Hematopoietic multipotent progenitor cell treated with erythropoietin and hydrocortisone succinate and interleukin-3 and kit ligand, for 6 days (in vitro differentiated cells): ENCODE measurements at places on chromosomes 11 and 22.
A peak's percentile ranks its signal among the peaks of the same experiment; 100 is the strongest.

DNA sequence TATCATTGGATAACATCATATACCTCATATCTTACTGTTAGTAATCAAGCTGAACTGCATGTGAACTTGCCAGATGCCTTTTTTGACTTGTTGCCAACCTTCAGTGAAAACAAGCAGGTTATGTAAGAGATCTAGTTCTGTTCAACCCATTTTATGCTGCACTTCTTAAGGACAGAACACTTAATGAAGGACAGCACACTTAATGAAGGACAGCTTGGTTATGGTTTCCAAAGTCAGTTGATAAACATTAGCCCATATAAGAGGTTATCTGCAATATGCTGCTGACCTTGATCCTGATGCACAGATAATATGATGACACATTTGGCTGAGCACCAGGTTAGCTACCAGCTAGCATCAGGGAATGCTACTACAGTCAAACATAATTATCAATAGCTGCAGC is 358.7 kb upstream of the PDGFD start:
- DNase-seq = no peak

DNA sequence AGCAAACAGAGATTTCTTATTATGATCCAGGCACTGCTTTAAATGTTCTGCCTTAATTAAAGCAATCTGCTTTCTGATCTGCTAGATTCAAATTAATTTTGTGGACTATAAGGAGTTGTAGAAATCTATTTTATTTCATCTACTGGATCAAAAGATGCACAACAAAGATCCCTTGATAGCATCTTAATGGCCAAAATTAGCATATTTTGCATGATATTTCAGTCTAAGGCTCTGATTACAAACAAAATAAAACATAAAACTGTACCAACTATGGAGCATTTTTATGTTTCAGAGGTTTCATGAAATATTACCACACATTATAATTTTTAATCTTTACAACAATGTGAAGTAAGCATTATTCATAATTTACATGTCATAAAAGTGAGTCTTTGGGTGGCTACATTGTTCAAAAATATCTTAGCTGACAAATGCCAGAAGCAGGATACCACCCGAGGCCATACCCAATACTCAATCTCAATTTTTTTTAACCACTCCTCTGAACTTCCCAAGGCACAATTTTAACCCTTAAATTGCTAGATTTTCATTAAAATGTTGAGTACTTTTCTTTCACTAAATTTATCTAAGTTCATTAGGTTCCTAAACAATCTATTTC is 929.5 kb downstream of the KCNA4 start:
- DNase-seq = no peak

DNA sequence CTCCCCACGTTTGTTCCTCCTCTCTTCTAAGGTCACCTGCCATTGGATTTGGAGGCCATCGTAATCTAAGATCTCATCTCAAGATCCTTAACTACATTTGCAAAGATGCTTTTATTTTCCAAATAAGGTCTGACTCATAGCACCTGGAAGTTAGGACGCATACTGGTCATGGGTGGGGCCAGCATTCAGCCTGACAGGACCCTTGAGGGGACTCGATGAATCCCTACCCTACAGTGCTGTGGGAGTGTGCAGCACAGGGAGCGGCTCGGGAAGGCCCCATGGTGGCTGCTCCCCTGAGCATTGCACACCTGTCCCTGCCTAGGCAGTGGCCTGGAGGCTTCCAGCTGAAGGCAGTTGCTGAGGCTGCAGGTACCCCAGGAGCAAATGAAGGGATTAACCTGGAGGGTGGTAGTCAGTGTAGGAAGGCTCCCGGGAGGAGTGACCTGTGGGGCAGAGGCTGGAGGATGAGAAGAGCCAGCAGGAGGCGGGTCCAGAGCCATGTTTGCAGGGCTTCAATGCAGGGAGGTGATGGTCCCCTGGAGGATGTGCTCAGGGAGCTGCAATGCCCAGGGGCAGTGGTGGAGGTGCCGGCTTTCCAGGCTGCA is 362.2 kb downstream of the CTTN start:
- DNase-seq = no peak

DNA sequence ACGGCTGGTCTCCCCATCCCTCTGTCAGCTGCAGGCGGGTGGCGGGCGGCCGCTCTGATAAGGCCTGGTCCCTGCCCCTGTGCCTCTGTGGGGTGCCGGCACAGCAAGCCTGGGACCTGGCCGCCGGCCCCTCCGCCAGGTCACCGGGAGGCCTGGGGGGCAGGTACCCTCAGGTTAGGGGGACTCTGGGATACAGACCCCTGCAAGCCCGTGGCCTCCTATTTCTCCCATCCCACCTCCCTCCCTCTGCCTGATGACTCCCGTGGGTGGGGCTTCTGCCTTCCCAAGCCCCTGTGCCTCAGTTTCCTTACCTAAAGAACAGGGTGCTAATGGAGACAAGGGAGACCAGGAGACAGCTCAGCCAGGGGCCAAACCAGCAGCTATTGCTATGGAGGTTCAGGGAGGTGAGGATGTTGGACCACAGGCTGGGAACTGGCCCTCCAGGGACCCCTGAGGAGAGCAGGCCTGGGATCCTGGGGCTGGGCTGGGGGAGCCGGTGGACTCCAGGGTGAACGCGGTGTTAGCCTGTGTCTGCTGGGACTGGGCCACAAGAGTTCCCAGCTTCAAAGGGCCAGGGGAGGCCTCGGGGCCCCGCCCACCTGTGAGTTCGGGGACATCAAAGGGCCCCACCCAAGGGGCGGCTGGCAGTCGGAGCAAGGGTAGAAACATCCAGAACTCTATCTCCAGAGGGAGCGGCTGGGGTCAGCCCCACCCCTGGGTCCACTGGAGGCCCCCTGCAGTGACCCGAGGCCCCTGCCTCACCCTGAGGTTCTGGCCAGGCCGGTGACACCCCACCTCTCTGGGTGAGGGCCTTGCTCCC is 32.0 kb upstream of the TH start:
- no peak for DNase-seq

DNA sequence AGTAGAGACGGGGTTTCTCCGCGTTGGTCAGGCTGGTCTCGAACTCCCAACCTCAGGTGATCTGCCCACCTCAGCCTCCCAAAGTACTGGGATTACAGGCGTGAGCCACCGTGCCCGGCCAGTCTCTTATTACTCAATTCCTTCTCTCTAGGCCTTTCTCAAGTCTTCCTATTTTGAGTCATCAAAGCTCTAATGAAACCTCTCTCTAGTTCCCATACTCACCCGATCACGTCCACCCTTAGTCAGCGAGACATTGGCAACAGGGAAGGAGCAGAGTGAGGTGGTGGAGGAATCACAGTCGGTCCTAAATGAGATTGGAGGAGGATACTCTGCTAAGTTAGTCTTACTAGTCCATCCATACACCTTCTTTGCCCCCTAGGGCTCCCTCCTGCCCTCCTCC is 5.0 kb downstream of the BSCL2 start:
- no peak for DNase-seq

DNA sequence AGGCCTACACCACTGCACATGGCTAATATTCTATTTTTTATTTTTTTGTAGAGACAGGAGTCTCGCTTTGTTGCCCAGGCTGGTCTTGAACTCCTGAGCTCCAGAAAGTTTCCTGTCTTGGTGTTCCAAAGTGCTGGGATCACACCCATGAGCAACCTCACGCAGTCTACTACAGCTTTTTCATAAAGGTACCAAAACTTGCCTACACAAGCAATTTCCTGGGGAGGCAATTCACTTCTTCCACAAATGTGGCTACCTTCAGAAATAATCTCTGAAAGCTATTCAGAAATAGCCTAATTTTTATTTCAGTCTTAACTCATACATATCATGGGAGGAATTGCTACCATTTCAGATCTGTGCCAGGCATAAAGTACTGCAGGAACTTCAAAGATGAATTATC is 11.4 kb downstream of the SLC35F2 start:
- no peak for DNase-seq

DNA sequence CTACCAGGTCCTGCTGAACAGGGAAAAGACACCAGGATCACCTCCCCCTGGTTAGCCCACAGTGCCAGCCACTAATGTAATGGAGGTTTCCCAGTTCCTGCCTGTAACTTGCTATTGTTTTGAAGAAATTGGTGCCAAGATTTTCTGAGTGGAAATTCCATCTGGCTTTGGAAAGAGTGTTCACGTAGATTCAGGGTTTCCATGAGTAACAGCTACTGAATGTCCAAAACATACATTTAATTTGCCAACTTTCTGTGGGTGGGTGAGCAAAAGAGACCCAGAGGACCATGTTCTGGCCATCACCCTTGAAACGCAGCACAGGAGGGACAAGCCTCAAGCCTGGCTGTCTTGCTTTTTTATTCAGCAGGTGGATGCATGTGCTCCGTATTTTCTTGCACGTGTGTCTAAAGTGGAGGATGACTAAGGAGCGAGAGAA is 8.8 kb upstream of the DKK3 start:
- DNase-seq = no peak

DNA sequence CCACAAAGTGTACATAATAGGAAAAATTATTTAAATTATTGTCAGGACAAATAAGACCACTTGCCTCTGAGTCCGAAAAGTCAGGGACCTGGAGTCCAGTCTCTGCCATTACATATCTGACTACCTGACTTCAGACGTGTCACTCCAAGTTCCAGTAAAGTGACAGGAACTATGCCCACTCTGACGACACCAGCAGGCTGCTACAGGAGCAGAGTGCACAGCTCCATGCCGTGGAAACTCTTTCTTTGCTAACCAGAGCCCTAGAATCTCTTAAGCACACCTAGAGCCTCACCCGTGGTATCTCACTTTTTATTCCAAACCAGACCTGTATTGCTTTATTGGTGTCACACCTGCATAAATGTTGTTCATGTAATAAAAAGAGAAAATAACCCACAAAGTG is 93.7 kb downstream of the PLEKHA7 start:
- no peak for DNase-seq

GRCh38 chr11:121535129-121535796 is 82.5 kb upstream of the SORL1-AS1 start:
- no peak for DNase-seq

DNA sequence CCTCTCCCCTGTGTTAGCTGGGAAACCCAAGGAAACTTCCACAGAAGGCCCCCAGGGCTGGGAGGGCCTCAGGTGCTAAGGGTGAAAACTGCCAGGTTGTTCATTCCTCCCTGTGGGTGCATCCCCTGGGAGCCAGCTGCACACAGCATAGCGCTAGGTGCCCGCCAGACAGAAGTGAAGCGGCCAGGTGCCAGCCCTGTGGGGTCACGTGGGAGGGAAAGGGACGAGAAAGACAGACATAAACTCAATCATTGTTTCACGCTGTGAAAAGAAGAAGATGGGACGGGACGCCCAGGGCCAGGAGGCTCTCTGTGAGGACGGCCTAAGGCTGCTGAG is 31.6 kb upstream of the HMOX1 start:
- DNase-seq = no peak

GRCh38 chr11:69563946-69564775 is 76.8 kb upstream of the CCND1 start:
- no peak for DNase-seq

DNA sequence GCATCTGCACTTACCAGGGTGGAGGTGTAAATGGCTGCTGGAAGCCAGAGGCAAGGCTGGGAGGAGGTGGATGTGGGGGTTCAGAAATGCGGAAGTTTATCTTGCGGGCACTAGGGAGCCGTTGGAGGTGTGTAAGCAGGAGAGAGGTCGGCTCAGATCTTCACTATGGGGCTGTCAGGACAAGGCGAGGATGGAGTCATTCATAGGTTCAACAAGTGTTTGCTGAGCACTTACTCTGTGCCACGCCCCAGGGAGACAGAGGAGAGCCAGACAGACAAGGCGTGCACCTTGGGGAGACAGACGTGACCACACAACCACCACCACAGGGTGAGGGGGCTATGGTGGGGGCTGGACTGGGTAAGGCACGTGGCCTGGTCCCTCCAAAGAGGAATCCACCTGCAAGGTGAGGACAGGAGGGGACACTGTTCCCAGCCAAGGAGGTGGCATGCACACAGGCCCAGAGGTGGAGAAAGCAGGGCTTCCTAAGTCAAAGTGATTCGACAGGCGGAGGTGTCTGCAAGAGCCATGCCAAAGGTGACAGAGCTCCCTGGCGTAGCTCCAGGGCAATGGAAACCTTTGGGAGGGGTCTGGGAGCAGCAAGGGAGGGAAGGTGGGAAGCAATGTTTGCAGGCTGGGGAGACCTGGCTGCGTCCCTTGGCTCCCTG is 30.8 kb upstream of the TCF20 start:
- no peak for DNase-seq

DNA sequence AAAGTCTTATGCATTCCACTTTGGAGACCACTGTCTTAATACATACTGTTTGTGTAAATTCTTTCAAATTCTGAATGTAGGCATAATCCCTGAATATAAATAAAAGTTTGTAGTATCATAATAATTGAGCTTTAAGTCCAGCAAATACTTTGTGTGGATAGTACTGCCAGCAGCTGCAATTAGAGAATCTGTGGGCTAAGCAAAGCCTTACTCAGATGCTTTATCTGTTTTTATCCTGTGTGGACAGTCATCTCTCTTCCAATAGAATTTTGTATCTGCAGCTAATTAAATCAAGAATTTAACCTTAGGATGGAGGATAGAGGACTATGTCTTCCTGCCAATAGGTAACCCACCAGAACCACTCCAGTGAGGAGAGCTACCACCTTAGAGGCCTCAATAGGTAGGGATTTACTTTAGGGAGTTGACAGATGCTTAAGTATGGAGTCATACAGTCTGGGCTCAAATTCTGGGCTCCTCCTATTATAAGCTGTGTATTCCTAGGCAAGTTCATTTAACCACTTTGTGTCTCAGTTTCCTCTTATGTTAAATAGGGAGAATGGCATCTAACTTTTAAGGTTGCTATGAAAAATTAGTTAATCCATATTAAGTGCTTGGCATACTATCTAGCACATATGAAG is 71.1 kb downstream of the STIM1 start:
- DNase-seq = no peak

GRCh38 chr11:83410605-83411565 is 124.7 kb upstream of the CCDC90B start:
- DNase-seq = no peak

GRCh38 chr11:120174866-120175265 is 36.0 kb upstream of the OAF start:
- no peak for DNase-seq

DNA sequence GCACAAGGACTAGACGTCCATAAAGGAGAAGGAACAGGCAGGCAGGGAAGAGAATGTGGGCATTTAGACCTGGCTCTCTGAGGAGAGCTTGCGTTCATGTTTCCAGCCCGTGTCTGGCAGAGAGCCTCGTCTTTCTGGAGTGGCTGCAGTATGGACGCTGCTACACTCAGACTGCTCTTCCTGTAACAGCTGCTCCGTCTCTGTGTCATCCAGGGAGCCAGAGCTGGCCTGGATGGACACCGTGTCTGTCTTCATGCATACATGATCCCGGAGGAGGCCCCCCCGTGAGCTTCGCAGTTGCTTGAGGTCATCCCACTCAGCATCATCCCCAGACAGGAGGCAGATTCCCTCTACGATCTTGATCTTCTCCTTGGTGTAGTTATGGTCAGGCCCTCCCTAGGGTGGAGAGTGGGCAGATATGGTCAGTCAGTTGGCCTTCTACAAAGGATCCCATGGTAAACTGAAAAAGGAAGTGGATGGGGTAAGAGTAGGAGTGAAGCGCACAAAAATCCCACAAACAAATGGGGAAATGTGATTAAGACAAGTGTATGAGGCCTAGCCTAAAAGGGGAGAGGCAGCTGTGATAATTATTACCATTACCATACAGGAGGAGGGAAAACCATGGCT is 13.0 kb upstream of the CKAP5 start:
- DNase-seq = no peak

- DNase-seq = peak; percentile 35
These were observed 11.1 kb downstream of the SYNGR1 start for GRCh38 chr22:39360674-39361413.

- peak; percentile 54 for DNase-seq
These were observed 444 bp downstream of the CWF19L2 start for GRCh38 chr11:107457205-107457557.

- no peak for DNase-seq
These were observed 11.5 kb upstream of the RPS3 start for GRCh38 chr11:75387736-75388294.
